HFFc6 (cell line): ENCODE measurements at places on chromosomes 6 and 20. TPM values are rescaled to one million over a fixed set of nuclear protein-coding genes. Genes with fewer than 3 reads are reported as not detected.

Gene GNAS-AS1
- 1.0 to 1.4 TPM (median 1.3 TPM) in 3 replicates for total RNA-seq

Gene TAB2
- total RNA-seq: 39.2 to 45.2 TPM (median 42.3 TPM) in 3 replicates

DNA sequence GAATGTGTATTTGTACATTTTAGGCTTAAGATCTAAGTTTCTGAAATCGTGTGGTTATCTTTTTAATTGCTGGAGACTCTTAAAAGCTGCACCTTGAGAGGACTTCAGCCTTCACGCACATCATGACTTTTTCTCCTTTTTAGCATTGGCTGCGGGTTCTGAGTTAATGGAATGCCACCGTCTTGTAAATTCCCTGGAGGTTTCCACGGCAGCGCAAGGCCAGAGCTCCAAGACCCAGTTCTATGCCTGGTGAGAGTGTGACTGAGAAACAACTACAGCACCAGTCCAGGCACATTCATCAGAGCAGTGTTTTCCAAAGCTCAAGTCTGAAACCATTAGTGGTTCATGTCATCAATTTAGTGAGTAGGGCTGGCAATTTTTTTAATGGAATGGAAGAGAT is 23.0 kb downstream of the PRR18 start:
- no peak for DNase-seq

DNA sequence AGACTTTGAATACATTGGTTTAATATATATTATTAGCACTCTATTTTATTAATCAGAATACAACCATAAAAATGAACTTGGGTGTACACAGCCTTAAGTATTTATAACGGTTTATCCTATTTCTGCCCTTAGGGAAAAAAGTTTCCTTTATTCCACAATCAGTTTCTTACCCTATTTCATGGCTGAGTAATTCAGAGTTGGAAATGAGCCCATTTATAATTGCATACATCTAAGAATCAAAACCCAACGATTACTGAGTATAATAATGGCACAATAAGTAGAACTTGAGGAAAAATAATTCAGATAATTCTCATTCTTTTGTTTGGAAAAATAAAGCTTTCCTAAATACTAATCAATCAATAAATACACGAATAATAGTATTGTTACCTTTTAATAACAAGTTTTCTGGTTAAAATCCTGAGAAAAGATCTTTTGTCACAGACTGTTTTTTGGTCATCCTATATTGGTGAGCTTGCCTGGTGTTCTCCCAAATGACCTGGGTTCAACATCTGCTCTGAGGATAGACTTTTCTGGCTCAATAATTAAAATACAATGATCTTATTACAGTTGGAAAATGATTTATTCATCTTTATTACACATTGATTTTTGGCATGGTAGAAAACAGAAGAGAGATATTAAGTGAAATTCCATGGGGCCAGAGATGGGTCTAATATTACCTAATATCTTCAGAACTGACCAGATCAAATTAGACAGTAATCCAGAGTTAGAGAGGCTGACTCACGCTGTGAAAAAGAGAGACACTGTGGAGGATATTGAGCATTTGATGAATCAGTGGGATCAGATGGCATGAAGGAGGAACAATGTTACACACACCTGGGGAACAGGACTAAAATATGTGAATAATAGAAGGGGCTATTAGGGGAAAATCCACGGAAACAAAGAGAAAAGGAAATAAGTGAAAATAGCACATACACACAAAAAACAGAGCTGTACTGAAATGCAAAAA is 162.1 kb upstream of the TBX18 start:
- no peak for DNase-seq

DNA sequence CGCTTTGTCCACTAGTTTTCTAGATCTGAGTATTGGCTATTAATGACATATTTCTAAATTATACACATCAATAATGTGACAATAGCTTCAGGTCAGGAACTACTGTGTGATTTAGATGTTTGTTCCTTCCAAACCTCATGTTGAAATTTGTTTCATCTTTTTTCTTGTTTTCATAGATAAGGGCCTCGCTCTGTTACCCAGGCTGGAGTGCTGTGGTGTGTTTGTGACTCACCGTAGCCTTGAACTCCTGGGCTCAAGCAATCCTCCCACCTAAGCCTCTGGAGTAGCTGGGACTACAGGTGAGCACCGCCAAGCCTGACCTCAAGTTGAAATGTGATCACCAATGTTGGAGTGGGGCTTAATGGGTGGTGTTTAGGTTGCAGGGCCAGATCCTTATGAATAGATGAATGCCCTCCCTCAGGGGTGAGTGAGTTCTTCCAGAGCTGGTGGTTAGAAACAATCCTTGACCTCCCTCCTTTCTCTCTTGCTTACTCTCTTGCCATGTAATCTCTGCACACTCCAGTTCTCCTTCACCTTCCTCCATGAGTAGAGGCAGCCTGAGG is 5.9 kb upstream of the NQO2 start:
- DNase-seq: no peak

- DNase-seq: no peak
Observed at GRCh38 chr20:48821261-48821920, 6.4 kb downstream of the PREX1 start.

DNA sequence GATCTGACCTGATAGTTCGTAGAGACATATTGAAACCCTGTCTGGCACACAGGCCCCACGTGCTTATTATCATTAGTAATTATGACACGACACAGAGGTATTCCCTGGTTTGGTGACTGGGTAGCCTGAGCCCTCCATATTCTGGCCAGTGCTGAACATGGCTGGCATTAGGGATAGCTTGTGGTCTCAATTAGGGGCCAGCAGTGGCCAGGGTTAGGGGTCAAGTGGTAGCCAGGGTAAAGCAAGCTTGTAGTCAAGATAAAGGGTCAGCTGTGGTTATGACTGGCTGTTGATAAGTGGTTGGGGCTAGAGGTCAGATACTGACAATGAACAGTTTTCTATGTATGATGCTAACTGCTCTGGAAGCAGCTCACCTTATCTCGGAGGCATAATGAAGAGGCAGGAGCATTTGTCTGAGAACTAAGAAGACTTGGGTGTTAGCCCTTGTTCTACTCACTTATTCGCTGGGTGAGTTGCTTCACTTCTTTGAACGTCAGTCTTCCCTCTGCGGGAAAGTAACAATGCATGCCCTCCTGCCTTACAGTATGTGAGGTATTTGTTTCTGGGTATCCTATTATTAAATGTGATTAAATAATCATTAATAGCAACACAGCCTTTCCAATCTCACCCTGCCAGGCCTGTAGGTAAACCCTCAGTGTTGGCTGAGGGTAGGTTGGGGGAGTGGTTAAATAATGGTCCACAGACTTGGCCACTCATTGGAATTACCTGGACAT is 66.7 kb downstream of the VEGFA start:
- DNase-seq: peak; percentile 40

- DNase-seq: no peak
Observed at GRCh38 chr6:51365566-51365965, 546.9 kb downstream of the TFAP2B start.

- DNase-seq: no peak
Observed at GRCh38 chr6:19925533-19925932, 88.4 kb downstream of the ID4 start.

Gene BTN1A1
- not detected in 2 replicates for total RNA-seq
